ENCODE measurements at places on chromosomes 4 and X.

- no peak for DNase-seq
These were observed 11.3 kb downstream of the LAMP2 start for GRCh38 chrX:120457766-120458180.

- DNase-seq: no peak
These were observed 3.3 kb downstream of the SH3BP2 start for GRCh38 chr4:2795893-2796848.

DNA sequence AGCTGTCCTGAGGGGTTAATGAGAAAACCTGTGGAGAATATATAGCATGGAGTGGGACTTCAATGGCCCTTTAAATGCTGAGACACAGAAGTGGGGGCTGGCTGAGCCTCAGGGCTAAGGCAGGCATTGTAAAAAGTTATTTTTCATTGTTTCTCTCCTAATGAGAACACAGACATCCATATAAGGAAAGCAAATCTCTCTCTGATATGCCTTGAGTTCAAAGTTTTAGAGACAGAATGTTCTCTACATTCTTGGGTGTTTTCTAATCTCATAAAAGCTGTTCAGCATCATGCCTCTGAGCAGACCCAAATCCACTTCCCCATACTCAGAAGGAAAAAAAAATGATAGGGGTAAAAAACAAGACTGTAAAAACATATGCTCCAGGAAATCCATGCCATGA, 16.8 kb upstream of the RAB40A start:
- DNase-seq: no peak

DNA sequence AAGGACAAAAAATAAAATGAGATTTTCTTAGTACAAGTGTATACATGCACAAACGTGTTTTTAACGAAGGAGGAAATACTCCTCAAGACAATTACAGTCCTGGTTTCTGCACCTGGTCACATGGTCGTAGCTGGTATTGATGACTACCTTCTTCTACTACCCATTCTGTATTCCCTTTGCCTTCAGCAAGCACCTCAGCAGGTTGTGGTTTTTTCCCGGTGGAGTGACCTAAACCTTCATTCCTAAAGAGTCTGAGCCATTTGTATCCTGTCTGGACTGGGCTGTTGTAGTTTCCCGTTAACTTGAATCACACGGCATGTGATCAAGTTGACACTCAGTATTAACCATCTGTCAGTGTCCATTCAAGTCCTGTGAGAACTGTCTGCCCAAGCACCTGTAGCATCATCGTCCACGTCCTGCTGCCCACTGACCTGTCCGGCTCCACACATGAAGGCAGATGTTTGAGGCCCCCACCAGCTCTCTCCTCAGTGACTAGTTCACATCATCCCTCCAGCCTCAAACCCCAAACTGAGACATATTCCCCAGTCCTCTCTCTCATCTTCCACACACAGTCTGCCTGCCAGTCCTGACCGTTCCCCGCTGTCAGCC, 31.1 kb upstream of the TBC1D14 start:
- no peak for DNase-seq

DNA sequence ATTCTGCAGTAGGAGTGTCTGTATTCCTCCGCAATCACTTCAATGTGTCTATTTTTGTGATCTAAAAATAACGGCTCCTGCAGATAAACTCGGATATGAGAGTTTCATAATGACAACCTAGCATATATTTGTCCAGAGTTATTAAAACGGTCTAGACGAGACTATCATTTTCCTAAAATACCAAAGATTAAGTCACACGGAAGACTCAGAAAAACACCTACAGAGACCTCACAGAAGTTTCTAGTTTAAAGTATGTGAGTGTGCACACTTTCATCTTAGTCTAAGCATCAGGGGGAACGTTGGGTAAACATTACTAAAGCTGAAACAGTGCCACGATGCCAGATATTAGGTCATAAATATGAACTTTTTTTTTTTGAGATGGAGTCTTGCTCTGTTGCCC, 156.9 kb downstream of the AFAP1 start:
- DNase-seq: no peak

DNA sequence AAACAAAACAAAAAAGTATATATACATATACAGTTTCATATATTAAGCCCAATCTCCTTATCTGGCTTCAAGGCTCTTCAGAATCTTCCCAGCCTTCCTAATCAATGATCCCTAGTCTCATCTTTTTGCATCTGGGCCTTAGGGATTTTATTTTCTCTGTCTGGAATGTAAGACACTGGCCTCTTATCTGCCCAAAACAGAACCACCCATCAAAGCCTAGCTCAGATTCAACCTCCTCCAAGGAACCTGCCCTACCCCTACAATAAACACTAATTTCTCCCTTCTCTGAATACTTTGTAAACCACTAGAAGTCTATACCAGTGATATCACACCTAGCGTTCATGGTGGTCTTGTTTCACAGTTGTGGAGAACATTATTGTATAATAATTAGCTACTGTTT, 23.2 kb upstream of the GAB1 start:
- no peak for DNase-seq

GRCh38 chr4:5572114-5572513, 136.2 kb downstream of the EVC2 start:
- DNase-seq: no peak

- no peak for DNase-seq
These were observed 319.6 kb upstream of the HS3ST1 start for GRCh38 chr4:11748164-11748872.

- DNase-seq: no peak
These were observed 38.1 kb downstream of the GPR174 start for GRCh38 chrX:79182616-79183015.

DNA sequence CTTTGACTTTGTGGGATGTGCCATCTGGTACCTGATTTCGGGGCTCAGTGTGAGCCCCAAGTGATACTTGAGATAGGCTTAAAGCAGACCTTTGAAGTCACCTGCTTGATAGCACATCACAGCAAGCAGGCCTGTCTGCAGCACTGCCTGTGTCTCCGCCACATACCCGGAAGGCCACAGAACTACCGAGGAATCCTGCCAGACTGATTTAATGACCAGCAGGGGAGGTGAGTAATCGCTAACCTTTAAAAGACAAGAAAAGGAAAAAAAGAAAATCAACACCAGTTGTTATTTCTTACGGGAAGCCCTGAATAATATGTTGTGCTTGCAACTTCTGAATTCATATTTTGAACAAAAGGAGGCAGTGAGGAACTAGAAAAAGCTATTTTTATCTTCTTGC, 6.8 kb downstream of the PTCHD1 start:
- DNase-seq: no peak

DNA sequence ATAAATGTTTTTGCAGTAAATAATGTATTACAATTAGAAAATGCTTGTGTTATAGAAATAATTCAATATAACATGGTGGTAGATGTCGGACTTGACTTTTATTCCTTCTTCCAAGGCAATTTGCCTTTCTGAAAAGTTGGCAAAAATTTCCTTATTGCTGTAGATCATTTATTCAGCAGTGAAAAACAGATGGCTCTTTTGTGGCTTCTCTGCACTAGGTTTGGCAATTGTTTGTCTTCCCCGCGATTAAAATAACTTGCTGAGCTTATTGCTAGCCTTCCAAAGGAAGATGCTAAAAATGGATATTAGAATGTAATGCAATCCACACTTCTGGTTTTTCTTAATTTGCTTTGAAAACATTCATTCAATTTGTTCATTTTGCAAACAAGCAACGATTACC, 1977.9 kb upstream of the ADGRL3 start:
- DNase-seq: no peak

DNA sequence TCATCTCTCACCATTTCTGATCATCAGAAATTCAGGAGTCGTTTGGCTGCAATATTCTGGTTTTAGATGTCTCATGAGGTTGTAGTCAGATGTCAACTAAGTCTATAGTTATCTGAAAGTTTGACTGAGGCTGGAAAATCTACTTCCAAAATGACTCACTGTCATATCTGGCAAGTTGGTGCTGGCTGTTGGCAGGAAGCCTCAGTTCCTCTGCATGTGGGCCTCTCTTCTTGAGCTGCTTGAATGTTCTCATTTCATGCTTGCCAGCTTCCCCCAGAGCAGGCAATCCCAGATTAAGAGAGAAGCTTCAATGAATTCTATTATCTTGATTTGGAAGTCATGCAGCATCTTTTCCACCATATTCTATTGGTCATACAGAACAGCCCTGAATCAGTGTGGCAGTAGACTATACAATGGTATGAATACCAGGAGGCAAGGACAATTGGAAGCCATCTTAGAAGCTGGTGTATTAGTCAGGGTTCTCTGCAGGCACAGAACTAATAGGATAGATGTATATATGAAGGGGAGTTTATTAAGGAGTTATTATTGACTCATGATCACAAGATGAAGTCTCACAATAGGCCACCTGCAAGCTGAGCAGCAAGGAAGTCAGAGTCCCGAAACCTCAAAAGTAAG, 46.8 kb upstream of the ELF2 start:
- no peak for DNase-seq

DNA sequence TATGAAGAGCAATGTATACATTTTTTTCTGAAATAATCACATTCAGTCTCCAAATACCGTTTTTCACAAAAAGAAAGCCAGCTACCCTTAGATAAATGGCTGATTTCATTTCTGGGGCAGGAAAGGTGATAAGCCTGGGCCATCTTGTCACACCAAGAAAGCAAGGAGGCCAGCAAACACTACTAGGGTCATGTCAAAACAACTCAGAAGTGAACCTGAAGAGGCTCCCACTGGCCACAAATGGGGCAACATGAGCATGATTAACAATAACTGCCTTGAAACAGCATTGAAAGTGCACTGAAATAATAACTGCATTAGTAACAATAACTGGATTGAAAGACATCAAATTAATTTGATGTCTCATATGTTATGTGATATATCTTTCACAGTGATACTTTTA, 39.3 kb downstream of the SH3KBP1 start:
- DNase-seq: no peak

GRCh38 chr4:70874268-70875156, 27.7 kb upstream of the MOB1B start:
- DNase-seq: no peak

DNA sequence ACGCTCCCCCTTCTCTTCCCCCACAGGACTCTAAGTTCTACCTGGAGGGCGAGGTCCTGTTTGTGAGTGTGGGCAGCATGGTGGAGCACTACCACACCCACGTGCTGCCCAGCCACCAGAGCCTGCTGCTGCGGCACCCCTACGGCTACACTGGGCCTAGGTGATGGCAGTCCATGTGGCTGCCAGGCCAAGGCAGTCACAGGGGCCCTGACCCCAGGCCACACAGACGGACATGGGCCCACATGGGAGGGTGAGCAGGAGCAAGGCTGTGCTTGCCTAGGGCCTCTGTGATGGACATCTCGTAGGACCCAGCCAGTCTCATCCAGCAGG, 10.0 kb upstream of the ADD1 start:
- DNase-seq: no peak

GRCh38 chr4:113641025-113641431, 120.5 kb downstream of the CAMK2D start:
- no peak for DNase-seq

- no peak for DNase-seq
These were observed 486.4 kb upstream of the FSTL5 start for GRCh38 chr4:162650166-162650565.

DNA sequence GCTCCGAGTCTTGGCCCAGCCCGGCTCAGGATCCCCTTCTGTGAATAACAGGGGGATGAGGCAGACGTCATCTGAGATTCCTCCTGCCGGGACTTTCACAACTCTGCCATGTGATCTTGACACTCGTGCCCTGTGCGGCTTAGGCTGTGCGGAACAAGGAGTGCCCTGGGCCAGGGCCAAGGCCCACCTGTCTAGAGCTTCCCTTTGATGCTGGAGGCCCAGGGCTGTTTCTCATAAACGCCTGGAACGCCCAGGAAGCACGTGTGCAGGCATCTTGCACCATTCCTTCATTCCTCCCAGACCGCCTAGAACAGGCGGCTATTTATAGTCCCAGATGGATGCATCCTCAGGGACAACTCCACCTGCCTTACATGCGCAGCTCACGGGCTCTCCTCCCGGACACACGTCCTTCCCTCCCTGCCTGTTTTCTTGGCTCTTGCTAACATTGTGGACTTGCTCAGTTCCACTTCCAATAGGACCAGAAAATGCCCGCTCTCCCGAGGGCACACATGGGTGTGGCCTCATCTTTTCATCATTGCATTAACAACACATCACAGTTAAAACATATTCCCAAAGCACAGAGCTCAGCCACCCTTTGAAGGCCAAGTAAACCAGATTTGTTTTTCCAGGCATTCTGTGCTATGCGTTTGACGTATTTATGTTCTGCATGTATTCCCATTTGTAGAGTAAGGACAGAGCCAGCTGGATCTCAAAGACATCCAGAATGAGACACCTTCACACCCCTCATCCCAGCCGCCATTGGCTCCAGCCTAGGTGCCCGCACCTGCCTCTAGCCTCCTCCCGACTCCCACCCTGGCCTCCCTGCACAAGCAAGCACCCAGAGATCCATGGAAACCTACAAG, 57.2 kb downstream of the ABLIM2 start:
- no peak for DNase-seq

DNA sequence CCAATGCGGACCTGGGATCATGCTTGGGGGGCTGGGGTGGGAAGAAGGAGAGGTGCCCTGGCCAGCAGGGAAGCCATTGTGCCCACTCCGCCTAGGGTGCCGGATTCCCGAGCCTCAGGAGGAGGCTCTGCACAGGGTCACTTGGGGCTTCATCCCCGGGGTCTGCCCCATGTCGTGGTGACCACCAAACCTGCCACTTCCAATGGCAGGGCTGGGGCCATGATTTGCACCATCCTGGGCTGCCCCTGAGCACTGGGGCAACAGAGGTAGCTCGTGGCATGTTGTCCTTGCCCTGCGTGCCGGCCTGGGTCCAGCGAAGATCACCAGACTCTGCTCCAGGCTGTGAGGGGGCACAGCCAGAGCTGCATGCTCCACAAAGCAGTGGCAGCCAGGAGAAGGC, 71.4 kb upstream of the DCAF12L2 start:
- no peak for DNase-seq

DNA sequence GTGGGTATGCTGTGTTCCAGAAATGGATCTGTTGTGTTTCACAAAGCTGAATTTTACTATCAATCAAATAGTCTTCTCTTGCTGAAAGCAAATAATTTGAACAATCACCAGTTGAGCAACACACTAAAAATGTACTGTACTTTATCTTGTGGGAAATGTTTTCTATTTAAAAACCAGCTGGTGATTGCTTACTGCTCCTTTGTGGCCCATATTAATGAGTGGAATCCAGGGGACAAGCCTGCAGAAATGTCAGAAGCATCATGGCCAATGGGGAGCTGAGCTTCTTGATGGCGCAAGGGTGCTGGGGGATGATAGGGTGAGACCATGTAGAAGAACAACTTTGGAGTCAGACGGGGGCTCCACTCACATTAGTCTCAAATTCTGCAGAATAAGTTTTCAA, 346.2 kb downstream of the ARHGAP10 start:
- DNase-seq: no peak

DNA sequence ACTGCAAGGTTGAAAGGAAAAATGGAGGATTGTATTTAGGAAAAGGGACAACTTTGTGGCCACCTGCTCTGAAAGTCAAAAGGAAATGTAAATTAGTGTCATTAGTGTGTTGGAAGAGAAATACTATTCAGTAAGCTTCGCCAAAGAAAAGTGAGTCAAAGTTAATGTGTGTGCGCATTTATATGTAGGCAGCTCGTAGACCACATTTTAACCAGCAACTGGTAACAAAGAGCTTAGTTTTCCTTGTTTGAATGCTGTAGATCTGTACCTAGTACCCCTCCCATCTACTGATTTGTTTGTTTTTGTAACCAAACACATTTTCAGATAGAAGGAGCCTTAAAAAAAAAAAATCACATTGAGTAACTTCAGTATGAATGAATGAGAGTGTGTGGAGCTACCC, 69.3 kb downstream of the GPAT3 start:
- no peak for DNase-seq
